Activated CD4-positive, CD25-positive, alpha-beta regulatory T cell treated with anti-CD3 and anti-CD28 coated beads, Interleukin-2, amount 50 U/mL, for 72 hours (primary cell): ENCODE measurements at places on chromosomes 1 and 21.

GRCh38 chr1:26627954-26628353 is 67.9 kb upstream of the ARID1A start:
- no peak for DNase-seq

- no peak for DNase-seq
Measured at GRCh38 chr1:198486903-198487302, 53.6 kb downstream of the ATP6V1G3 start.

DNA sequence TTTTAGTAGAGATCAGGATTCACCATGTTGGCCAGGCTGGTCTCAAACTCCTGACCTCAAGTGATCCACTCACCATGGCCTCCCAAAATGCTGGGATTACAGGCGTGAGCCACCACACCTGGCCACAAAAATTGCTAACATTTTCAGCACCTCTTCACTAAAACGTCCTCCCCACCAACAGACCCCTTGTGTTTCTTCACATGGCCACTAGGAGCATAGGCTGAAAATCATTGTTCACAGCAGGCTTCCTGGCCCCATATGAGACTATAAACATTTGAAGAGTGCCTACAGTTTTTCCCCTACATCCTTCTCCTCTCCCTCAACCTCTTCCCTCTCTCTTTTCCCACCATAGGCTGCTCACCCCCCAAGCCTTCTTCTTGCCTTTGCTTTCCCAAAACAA is 28.0 kb upstream of the SFPQ start:
- DNase-seq: no peak

DNA sequence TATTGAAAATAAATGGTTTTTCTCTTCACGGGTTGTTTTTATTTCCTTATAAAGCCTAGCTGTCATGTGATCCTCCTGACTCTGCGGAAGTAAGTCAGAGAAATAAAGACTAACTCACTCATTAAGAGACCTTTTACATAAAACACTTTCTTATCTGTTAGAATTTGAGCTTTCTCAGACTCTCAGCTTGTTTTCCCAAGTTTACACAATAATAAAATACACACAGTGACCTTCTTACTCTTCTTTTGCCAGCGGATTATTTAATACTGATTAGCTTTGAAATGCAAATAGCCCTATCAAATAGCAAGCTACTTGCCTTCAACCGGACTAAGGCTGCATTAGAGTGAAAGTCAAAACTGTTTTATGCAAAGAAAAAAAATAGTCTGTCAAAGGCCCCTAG is 45.5 kb upstream of the CXADR start:
- DNase-seq: no peak

DNA sequence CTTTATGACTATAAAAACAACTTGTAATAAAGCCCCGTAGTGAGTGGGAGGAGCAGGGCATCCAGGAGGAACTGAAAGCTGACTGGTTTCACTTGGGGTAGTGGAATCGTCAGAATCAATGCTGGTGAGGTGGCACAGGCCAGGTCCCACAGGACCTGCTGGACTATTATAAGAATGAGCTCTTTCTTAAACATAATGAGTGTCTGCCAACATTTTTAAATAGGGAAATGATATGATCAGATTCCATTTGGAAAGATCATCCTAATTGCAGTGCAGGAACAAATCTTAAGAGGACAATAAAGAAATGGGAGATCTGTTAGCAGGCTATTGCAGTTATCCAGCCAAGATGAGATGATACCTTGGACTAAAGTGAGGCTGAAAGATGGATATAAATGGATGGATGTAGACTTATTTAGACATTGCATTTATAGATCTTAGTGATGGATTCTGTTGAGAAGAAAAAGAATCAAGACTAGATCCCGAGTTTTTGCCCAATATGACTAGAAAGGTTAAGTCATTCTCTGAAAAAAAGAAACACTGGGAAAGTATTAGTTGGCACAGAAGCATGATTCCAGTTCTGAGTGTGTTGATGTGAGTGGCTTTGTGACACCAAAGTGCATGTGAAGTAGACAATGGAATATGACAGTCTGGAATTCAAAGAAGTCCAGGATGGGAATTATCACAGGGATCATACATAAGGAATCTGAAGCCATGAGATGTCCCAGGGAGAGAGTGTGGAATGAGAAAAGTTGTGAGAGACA is 153.3 kb upstream of the SGIP1 start:
- no peak for DNase-seq

GRCh38 chr1:34460193-34460592 is 283.5 kb downstream of the C1orf94 start:
- peak; percentile 50 for DNase-seq
